LNCaP clone FGC (cell line): ENCODE measurements at places on chromosomes 16 and 17.

DNA sequence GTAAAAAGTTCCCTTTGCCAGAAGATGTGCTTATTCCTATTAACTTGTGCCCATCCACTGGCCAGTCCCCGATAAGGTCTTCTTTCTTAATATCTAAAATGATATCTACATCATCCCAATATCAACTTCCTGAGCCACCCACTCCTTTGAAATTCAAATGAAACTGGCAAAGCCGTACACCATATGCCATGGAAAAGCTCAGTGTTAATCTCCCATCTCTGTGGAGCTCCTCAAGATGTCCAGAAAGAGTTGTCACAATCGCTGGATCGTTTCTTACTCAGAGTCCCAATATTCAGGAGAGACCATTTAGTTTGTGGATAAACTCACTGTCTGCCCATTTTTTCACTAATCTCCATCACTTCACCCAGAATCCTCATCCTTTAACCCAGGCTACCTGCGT is 420.7 kb downstream of the NPIPA8 start:
- DNase-seq, result no peak

GRCh38 chr17:13986855-13987254 is 82.4 kb upstream of the COX10 start:
- DNase-seq, result no peak

DNA sequence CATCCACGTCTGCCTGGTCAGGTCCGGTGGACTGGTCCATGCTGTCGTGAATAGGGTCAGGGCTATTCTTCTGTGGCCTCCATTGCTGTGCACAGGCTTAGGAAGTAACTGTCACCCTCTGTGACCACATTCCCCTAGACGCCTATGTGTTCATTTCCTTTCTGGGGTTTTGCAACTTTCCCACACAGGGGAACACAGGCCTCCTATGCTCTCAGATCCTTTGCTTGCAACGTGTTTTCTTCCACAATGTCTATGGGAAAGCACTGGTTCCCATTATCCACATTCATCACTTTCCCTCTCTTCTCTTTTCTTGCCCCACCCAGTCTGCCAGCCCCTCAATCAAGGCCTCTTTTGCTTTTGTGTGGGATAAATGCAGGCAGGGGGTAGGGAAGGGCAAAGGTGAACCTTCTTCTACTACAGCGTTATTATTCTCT is 43.2 kb upstream of the DNAJA2 start:
- DNase-seq, result no peak

GRCh38 chr16:28596840-28597691 is at the start of gene SULT1A2:
SULT1A2 (minus strand) TSS chr16:28597050; CDS start chr16:28595930, 1,120 bp downstream.
- no peak for DNase-seq

DNA sequence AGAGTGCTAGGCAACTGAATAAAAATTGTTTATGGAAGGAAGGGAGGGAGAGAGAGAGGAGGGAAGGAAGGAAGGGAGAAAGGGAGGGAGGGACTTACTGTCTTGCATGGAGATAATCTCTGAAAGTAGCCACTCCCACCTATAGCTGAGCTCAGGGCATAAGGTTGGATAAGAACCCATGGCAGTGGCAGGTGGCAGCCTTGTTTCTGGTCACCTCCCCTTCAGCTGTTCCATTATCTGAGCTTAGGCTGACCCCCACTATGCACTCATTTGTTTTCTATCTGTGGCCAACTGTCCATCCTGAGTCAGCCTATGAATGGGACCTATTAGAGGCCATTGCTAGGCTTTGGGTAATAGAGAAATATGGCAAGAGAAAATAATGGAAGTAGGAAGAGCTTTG is 25.3 kb upstream of the MTMR4 start:
- no peak for DNase-seq

DNA sequence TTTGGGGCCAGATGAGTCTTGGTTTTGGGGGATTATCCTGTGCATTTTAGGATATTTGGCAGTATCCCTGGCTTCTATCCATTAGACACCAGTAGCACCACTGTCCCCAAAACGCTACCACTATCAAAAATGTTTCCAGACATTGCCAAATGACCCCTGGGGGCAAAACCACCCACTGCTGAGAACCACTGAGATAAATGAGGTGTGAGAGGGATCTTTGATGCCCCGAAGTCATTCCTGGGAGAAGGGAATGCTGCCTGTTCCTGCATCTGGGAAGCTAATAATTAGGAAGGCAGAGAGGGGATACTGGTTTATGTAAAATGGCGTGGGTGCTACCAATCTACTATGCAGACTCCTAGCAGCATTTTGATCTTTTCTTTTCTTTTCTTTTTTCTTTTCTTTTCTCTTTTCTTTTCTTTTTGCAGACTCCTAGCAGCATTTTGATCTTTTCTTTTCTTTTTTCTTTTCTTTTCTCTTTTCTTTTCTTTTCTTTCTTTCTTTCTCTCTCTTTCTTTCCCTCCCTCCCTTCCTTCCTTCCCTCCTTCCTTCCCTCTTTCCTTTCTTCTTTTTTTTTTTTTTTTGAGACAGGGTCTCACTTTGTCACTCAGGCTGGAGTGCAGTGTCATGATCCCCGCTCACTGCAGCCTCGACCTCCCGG is 8.8 kb upstream of the MT3 start:
- DNase-seq, result no peak

GRCh38 chr17:44209786-44210341 is 9.6 kb downstream of the UBTF start:
- no peak for DNase-seq

- no peak for DNase-seq
Measured at GRCh38 chr16:17068524-17068923, 402.2 kb downstream of the XYLT1 start.

- no peak for DNase-seq
Measured at GRCh38 chr16:88755745-88756443, 29.1 kb downstream of the PIEZO1 start.

DNA sequence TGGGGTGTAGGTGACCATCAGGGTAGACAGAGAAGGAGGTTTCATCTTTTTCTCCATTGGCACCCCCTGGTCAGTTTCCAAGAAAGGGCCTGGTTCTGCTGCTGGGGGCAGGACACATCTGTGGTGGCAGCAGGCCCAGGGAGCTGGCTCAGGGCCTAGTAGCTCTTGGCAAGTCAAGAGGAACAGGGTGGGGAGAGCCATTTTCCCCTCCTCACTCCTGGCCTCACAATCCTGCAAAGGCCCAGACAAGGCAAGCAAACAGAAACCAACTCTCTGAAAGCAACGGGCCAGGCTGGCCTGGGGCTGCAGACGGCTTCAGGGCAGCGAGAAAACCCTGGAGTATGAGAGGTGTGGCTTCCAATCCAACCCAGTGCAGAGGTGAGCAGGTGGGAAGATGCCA is 192.9 kb upstream of the DYNLRB2 start:
- DNase-seq, result no peak

DNA sequence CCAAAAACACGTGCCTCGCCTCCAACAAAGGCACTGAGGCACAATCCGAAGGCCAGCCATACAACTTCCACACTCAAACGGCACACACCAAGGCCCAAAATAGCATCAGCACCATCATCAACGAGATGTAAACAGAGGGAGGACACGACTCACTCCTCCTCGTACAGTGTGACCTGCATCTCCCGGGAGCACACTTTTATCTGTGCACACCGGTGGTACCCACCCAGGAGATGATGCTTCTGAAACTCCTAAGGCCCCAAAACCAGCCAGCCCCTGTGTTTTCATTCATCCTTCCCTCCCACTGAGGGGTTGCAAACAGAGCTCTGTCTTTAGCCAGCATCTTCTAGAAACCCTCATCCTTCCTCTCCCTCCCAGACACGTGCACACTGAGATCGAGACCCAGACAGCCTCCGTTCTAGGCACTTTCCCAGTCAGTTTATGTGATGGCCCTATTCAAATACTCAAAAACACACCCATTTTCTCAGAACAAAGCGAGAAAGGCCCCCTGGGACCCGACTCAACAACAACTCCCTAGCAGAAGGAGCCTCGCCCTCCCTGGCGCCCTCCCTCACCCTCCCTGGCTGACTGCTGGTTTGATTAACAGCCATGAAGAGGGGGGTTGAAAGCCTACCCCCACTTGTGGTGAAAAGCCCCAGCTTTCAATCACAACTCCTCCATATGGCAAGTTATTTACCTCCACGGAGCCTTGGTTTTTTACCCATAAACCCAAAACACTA is 76.3 kb downstream of the GAS7 start:
- no peak for DNase-seq

- DNase-seq, result no peak
Measured at GRCh38 chr17:79017546-79018369, 6.2 kb upstream of the C1QTNF1 start.

DNA sequence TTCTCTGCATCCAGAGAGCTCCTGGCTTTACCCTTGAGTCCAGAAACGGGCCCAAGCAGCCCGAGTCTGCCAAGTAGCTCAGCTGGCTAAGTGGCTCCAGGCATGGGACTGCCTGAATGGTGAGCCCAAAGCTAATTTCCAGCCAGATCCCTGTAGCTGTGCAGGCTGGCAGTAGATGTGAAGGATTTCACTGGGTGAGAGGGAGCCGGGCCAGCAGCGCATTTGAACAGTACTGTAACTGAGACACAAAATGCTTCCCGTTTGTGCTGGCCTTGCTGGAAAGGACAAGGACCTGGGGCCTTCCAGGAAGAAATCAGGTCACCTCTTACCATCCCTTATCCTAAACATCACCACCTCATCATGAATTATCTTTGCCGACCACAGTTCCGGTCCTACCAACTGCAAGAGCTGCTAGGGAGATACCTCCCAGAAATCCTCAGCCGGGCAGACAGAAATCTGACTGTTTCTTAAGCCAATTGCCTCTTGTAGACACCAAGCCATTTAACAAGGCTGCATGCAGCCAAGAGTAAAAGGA is 3.7 kb downstream of the TIMP2 start:
- no peak for DNase-seq

- DNase-seq, result no peak
Measured at GRCh38 chr17:64192589-64192988, 62.6 kb upstream of the ERN1 start.

DNA sequence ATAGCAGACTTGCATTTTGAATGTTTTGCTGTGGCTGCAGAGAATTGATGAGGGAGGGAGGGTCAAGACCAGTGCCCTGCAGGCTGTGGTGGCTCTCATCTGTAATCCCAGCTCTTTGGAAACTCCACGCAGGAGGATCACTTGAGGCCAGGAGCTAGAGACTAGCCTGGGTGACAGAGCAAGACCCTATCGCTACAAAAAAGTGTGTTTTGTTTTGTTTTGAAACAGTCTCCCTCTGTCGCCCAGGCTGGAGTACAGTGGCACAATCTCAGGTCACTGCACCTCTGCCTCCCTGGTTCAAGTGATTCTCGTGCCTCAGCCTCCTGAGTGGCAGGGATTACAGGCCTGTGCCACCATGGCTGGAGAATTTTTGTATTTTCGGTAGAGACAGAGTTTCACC is 1.9 kb upstream of the UBE2G1 start:
- DNase-seq, result no peak

- peak; percentile 39 for DNase-seq
Measured at GRCh38 chr16:58426966-58427365, 34.7 kb downstream of the GINS3 start.

GRCh38 chr16:57041182-57042156 is 50.9 kb upstream of the CPNE2 start:
- no peak for DNase-seq

DNA sequence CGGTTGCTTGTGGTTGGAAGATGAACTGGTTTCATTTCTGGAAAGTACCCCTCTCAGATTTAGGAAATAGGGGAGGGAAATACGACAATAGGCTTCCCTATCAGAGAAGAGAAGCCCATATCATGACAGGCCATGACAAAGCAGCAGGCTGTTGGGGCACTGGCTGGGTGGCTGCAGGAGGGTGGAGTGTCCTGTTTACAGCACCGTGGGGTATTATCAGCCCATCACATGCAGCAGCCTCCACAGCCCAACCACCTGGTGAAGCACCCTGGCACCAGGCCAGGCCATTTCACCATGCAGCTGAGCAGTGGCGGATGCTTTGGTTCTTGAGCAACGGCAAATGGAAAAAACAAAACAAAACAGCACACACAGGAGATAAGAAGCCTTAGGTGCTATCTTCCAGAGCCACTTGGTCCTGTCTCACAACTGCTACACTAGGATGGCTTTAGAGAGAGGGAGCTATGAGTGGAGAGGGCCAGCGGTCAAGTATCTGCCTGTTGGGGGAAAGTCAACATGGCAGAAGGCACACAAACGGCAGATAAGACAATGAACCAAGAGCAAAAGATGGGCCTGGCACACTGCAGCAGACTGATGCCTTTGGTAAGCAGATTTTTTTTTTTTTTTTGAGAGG is 24.2 kb downstream of the FAM117A start:
- no peak for DNase-seq

DNA sequence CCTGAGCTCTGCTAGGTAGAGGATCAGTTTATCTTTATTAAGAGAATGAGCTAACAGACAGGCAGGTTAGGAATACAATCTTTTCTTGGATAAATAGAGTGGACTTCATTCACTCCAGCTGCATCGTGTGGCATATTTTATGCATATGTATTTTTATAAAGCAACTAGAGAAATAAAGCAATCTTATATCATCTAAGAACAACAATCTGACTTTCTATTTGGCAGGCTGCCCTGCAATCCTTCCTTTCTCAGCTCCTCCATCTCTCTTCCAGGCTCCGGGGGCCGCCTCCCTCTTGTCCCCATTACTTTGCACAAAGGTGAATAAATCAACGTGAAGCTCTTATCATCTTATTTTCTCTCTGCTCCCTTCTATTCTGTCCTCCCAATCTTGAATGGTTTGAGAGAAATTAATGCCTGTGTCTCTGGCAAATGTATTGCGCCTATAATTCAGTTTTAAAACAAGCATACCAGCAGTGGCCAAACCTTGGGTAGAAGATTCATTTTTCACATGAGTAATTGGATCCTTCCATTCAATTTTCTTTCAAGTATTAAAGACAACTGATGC is 64.5 kb downstream of the HS3ST3A1 start:
- DNase-seq, result no peak

GRCh38 chr17:74937064-74938051 is 1.7 kb downstream of the OTOP3 start:
- DNase-seq, result no peak

- no peak for DNase-seq
Measured at GRCh38 chr17:35537601-35538141, at the start of gene SLFN12L. SLFN12L (minus strand) TSS chr17:35537678; CDS start chr17:35522364, 15,314 bp downstream.

- DNase-seq, result no peak
Measured at GRCh38 chr17:75205793-75206163, 299 bp downstream of the NUP85 start.

GRCh38 chr16:8611886-8612600 is 9.5 kb upstream of the METTL22 start:
- DNase-seq, result no peak

DNA sequence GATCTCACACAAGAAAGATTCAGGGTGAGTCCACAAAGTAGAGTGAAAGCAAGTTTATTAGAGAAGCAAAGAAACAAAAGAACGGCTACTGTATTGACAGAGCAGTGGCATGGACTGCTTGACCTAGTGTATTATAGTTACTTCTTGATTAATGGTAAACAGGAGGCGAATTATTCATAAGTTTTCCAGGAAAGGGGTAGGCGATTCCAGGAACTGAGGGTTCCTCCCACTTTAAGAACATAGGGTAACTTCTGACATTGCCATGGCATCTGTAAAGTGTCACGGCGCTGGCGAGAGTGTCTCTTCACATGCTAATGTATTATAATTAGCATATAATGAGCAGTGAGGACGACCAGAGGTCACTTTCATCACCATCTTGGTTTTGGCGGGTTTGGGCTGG is 93.2 kb downstream of the CACNG3 start:
- DNase-seq, result no peak

- DNase-seq, result no peak
Measured at GRCh38 chr16:89576153-89577054, 846 bp downstream of the CPNE7 start.
